ENCODE measurements at places on chromosomes 11 and 22.

GRCh38 chr11:130819625-130820024 lies 96.7 kb downstream of the SNX19 start:
- no peak for DNase-seq

GRCh38 chr22:47293368-47294221 lies 531.1 kb downstream of the TBC1D22A start:
- no peak for DNase-seq

DNA sequence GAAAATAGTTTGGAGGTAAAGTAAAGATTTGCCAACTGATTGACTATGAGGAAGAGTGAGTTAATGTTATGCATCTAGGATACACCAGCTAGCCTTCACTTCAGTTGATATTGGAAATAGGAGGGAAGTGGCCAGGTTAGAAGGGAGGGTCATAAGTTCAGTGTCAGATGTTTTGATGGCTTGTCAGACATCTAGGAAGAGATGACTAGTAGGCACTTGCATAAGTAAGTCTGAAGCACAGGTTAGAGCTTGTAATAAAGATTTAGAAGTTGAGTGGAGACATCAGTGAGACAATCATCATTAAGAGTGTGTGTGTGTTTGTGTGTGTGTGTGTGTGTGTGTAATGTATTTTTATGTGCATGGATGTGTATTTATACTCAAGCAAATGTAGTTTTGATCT lies 146.1 kb downstream of the OR4C45 start:
- no peak for DNase-seq

- no peak for DNase-seq
Measured at GRCh38 chr22:25763239-25763777, 21.3 kb downstream of the MYO18B start.

DNA sequence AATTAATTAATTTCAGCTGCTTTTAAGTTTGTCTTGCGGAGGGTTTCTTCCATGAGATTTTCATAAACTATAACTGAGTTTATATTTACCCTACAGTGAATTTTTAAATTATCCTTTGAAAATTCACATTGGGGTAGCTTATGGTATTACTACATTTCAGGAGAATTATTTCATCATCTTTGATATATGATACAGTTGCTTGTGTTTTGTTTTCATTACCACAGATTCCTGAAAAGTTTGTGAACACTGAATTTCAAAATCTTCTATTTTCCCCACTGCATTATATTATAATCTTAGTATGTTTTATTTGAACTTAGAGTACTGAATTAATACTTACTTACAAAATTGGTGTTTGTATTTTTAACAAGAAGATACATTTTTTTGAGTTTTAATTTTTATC lies 24.4 kb downstream of the METTL15 start:
- no peak for DNase-seq

GRCh38 chr11:44771841-44772240 lies 45.1 kb downstream of the TSPAN18 start:
- DNase-seq: no peak

DNA sequence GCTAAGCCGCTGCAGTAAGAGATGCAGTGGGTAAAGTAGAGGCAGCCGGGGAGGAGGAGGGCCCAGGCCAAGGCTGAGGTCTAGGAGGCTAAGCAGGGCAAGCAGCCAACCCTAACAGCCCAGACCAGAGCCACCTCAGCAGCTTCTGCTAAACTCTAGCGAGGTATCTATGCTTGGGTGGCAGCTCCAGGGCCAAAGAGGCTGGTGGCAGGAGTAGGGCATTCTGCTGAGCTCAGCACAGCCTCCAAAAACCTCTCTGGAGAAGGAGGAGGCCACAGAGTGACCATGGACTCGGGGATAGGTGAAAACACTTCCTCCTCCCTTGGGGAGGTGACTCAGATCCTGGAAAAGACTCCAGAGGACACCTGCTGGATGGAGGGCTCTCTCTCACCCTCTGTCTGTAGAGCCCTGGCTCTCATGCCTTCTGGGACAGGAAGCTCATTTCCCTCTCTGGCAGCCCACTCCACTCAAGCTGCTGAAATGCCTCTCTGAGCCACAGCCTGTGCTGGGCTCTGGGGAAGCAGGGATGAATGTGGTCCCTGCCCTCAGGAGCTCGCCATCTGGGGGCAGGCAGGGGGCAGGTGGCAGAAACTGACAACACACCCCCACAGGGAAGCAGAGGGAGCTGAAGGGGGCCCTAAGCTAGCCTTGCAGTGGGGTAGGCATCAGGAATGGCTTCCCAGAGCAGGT lies 16.5 kb upstream of the TPBGL start:
- DNase-seq: no peak

DNA sequence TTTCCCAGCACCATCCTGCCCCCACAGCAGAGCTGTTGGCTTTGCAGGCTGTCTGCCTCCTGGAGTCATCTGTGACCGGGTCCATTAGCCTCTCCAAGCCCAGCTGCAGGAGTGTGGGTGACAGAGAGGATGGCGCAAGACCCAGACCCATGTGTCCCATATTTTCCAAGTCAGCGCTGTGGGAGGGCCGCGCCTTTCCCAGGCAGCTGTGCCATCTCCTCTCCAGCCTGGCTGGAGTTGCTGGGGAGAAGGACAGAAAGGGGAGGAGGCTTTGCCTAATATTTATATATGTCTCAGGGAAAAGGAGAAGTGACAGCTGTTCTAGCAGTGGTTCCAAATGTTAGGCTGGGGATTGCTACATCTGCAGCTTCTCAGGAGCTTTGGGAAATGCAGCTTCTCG lies 15.7 kb downstream of the DTX4 start:
- DNase-seq: no peak

- no peak for DNase-seq
Measured at GRCh38 chr11:61062181-61062930, 39.9 kb upstream of the CD5 start.

DNA sequence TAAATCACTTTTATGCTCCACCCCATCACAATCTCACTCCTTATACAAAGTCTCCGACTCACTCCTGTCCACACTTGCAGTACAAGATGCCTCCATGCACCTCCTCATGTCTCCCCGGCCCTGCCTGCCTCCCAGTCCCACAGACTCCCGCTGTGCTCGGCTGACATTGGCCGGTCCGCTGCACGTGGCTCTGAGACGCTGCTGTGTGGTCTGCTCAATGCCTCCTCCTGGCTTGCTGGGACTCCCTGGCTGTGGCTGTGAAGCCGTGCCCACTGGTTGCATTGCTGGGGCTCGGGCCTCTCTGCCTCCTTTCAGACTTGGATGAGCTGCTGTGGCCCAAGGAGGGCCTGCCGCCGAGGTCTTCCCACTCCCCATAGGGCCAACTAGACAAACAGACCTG lies 224.0 kb upstream of the B3GAT1 start:
- DNase-seq: no peak

GRCh38 chr22:50034126-50035081 lies 21.8 kb upstream of the IL17REL start:
- no peak for DNase-seq

- DNase-seq: no peak
Measured at GRCh38 chr11:7655253-7656217, 17.8 kb downstream of the CYB5R2 start.

- no peak for DNase-seq
Measured at GRCh38 chr11:131666006-131666405, 295.6 kb downstream of the NTM start.

- DNase-seq: no peak
Measured at GRCh38 chr11:70440206-70440605, 41.9 kb downstream of the CTTN start.

- no peak for DNase-seq
Measured at GRCh38 chr11:117424781-117425180, 97.1 kb downstream of the CEP164 start.

DNA sequence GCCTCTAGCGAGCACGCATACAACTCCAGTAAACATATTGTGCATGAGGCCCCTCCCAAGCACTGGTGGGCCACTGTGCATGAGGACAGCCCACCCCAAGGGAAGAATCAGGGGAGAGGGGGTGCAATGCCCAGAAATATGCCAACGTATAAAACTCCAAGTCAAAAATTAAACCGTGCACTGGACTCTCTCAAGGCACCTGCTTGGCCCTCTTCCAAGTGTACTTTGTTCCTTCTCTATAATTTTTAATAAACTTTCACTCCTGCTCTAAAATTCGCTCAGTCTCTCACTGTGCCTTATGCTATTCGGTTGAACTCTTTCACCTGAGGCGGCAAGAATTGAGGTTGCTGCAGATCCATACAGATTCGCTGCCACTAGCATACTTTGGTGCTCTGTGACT lies 465.3 kb upstream of the TENM4 start:
- DNase-seq: no peak

- DNase-seq: no peak
Measured at GRCh38 chr22:40058265-40058664, 63.5 kb downstream of the FAM83F start.

DNA sequence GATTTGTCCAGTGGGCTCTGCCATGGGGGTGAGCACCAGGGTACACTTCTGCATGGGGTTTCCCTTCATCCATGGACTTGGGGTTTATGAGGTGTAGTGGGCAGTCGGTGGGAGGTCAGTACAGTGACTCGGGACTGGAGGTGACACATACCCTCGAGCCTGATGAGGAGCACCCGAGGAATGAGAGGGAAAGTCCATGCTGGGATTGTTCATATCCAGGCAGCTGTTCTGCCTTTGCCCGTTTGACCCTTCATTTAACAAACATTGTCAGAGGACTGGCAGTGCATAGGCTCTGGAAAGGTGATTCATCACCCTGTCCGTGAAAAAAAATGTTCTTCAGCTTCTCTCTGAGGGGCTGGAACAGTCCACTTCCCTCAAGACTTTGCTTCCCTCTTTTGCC lies 2.7 kb downstream of the NAV2 start:
- DNase-seq: no peak

DNA sequence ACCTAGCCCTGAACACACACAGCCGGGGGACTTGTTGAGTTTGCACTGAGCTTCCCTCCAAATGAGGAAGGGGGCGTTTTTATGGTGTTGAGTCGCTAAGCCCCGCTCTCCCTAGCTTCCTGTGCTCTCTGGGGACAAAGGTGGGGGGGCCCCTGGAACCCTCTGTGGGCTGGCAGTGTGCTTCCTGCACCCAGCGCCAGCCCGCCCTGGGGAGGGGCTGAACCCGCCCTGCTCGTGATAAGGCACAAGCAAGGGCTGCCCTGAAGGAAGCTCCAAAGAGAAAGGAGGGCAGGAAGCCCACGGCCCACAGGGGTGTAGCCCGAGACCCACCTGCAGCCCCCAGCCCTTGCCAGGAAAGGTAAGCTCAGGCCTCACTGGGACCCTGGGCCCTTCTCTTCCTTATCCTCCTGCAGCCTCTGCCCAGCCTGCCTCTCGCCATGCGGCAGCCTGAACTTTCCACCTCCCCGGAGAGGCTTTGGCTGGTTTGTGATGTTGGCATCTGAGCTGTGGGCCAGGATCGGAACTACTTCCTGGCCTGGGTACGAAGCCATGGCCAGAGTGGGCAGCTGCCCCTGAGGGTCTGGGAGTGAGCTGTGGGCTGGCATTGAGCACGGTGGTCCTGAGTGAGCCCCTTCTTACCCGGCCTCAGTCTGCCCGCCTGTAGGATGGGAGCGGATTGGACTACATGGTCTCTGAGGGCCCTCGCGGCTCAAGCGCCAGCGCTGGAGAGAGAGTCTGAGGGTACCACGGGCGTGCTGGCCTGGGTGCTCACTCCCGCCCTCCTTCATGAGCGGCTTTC lies at the start of gene FERMT3:
Gene FERMT3, plus strand, starts transcription at position 265 of the 799 bp plus-strand sequence. CDS start 644 bp downstream, outside the sequence.
- no peak for DNase-seq

- no peak for DNase-seq
Measured at GRCh38 chr11:97905671-97906070, 1115.1 kb upstream of the CNTN5 start.

DNA sequence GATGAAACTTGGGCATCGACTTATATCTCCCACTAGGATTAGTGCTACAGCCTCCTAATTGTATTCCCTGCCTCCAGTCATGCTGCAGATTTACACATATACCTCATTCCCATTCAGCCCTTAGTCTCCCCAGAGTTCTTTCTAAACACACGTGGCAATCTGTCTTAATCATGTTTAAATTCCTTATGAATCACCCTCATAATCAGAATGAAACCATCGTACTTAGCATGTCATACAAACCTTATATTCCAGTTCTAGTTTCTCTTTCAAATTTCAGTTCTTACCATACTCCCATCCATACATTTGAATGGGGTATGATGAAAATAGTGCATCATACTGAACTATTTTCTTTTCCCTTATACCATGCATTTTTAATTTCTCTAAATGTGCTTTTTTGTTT lies 6.0 kb upstream of the OR10A2 start:
- DNase-seq: no peak

GRCh38 chr11:5891216-5891800 lies 1.7 kb upstream of the OR52E5 start:
- DNase-seq: no peak

- DNase-seq: no peak
Measured at GRCh38 chr22:27113641-27114040, 456.3 kb downstream of the MIAT start.

Data from forelimb muscle (tissue), 1 donor.